ENCODE measurements at places on chromosomes 1 and 21. TPM values are rescaled to one million over a fixed set of nuclear protein-coding genes. Genes with fewer than 3 reads are reported as not detected.

FAM167B gene
- 1.6 TPM for total RNA-seq

DNA sequence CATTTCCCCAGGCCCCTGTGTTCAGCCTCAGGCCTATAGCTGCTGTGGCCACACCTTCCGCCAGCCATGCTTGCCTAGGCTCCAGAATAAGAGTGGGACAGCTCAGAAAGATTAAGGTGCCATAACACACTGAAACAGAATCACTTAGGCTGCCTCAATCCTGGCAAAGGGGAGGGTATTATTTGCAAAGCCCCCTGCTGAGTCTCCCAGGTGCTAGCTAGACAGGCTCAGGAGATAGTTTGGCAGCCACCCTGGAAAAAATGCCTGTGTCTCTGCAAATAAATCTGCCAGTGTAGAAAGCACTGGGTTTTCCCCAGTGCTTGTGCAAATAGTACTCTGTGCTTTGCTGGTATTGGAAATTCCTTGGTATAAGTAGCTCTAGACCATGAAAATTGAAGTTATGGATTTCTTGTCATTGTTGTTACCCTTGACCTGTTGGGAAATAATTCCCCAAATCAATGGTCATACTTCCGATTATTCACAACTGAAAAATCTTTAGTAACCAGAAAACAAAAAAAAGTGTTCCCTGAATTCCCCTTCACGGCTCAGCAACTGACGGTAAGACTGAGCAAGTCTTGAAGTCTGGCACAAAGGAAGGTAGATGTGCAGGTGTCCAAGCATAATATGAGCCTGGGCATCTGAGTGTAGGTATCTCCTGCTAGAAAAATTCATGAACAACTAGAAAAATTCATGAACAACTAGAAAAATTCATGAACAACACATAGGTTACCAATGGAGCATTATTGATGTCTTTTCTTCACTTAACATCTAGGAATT, 56.9 kb downstream of the PROX1 start:
- H3K27me3 ChIP-seq, result no peaks in the 10 kb centered on the region
- no peaks in the 10 kb centered on the region for H3K36me3 ChIP-seq
- no peak overlapping the region for H3K4me3 ChIP-seq
- H3K4me1 ChIP-seq, result no peaks in the 10 kb centered on the region
- H3K27ac ChIP-seq, result no peak overlapping the region

- H3K4me1 ChIP-seq, result peaks cover 3% of the 10 kb centered on the region
- H3K27ac ChIP-seq, result no peak overlapping the region
- no peak for DNase-seq
- H3K4me3 ChIP-seq, result no peak overlapping the region
- no peaks in the 10 kb centered on the region for H3K27me3 ChIP-seq
Measured at GRCh38 chr1:112460615-112461014, 48.1 kb upstream of the WNT2B start.

- no peaks in the 10 kb centered on the region for H3K4me1 ChIP-seq
- no peak overlapping the region for H3K4me3 ChIP-seq
- no peaks in the 10 kb centered on the region for H3K27me3 ChIP-seq
- H3K36me3 ChIP-seq, result no peaks in the 10 kb centered on the region
Measured at GRCh38 chr1:68620571-68620970, 123.7 kb upstream of the DEPDC1 start.

GRCh38 chr1:119631086-119631432, 17.0 kb downstream of the ZNF697 start:
- DNase-seq, result peak; percentile 38
- no peak overlapping the region for H3K4me3 ChIP-seq
- peaks cover 38% of the 10 kb centered on the region for H3K4me1 ChIP-seq
- H3K27ac ChIP-seq, result peak overlapping the region; percentile 73
- no peaks in the 10 kb centered on the region for H3K27me3 ChIP-seq

- no peaks in the 10 kb centered on the region for H3K36me3 ChIP-seq
- H3K27me3 ChIP-seq, result no peaks in the 10 kb centered on the region
- H3K4me3 ChIP-seq, result no peak overlapping the region
- DNase-seq, result no peak
Measured at GRCh38 chr21:37618081-37618480, 251.5 kb downstream of the DYRK1A start.

Measured in testis (tissue), 5 donors.